Tibial nerve (tissue), 4 donors: ENCODE measurements at places on chromosomes 7 and 10. TPM values are rescaled to one million over a fixed set of nuclear protein-coding genes. Genes with fewer than 3 reads are reported as not detected.

The COL17A1 gene
- total RNA-seq: 0.22 TPM

GRCh38 chr10:94006591-94007550 lies 13.1 kb downstream of the PLCE1 start:
- no peak overlapping the region for H3K4me3 ChIP-seq
- H3K4me1 ChIP-seq: no peaks in the 10 kb centered on the region
- no peak for DNase-seq
- no peaks in the 10 kb centered on the region for H3K27me3 ChIP-seq
- no peaks in the 10 kb centered on the region for H3K36me3 ChIP-seq

- no peaks in the 10 kb centered on the region for H3K27me3 ChIP-seq
- no peak overlapping the region for H3K4me3 ChIP-seq
- DNase-seq: no peak
- H3K4me1 ChIP-seq: no peaks in the 10 kb centered on the region
- no peaks in the 10 kb centered on the region for H3K36me3 ChIP-seq
Observed at GRCh38 chr7:98223898-98224700, 12.9 kb downstream of the BHLHA15 start.

DNA sequence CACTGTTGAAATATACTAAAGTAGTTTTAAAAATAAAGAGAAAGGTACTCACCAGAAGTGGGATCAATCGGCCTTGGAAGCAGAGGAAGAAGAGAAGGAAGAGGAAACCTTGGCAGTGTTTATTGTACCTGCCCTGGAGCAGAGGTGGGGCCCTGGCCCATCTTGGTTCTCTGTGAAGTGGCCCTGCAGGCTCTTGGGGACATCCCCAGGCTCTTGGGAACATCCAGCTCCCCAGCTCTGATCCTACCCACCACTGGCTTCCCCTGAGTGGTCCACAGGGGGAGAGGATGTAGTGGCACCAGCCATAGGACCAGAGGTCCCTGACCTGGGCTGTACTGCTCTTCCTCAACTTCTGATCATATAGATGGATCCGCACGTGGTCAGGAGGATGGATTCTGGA lies 22.3 kb upstream of the RET start:
- H3K27me3 ChIP-seq: no peaks in the 10 kb centered on the region
- H3K27ac ChIP-seq: no peak overlapping the region
- H3K4me1 ChIP-seq: no peaks in the 10 kb centered on the region
- H3K36me3 ChIP-seq: no peaks in the 10 kb centered on the region
